Stimulated activated CD8-positive, alpha-beta memory T cell treated with anti-CD3 and anti-CD28 coated beads, Interleukin-2, amount 100 ng/mL, for 1 hour (primary cell): ENCODE measurements at places on chromosomes 12 and 14.

DNA sequence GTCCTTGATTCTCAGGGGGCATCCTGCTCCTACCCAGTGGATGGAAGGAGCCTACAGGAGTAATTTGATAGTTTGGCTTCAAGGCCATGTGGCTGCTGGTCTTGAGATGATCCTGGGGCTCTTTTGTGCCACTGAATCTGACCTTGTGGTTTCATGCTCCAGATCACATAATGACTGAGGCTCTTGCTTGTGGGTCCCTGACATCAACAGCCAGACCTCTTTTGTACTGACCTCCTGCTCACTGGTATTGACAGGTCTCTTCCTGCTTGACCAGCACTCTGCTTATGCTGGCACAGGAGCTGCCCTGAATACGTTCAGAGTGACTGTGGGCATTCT is 23.2 kb upstream of the JPH4 start:
- no peak for DNase-seq

GRCh38 chr12:19548834-19549233 is 109.5 kb downstream of the AEBP2 start:
- DNase-seq: no peak

- no peak for DNase-seq
Observed at GRCh38 chr12:2291182-2291832, 238.5 kb downstream of the CACNA1C start.

DNA sequence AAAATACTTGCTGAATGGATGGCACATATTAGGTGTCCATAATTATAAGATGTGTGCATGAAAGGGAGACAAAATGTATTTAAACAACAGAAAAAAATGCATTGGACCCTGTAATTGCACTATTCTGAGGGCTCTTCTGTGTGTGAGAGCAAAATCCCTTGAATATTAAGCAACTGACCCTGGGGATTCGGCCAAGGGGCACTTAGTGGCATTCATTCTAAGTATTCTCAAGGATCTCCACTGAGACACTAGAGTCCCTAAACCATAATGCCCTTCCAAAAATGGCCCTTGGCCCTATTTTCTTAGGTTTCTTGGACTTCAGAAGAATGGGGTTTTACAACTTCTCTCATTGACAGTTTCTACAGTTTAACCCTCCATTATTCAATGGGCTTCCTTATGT is 388.6 kb downstream of the GLT1D1 start:
- no peak for DNase-seq

DNA sequence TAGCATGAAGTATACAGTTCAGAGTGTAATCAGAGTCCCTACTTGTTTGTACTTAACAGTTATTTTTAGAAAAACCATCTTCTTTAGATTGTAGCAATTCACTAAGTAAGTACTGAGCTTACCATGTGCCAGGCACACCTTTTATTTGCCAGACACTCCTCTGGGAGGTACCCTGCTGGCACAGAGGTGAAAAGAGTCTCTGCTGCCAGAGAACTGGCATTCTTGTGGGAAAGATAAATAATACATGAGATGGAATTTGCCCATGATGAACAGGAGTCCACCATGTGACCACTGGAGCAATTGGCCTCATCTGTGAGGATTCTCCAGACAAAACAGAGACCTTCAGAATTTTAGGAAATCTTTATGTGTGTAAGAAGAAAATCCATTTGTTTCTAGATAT is 199.3 kb upstream of the SLC16A7 start:
- DNase-seq: no peak

DNA sequence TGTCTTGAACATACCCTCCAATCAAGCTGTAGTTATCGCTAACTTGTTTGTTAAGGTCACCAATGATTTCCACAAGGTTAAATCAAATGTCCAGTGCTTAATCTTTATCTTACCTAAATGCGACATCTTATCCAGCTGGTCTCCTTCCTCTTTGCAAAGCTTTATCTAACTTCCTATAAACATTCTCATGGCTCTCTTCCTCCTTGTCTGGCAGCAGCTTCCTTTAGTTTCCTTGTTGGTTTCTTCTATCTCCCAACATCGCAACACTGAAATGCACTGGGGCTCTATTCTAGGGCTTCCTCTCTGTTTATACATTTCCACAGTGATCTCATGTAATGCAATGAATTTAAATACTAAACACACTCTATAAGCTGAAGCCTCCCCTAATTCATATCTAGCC is 28.7 kb downstream of the UBE2N start:
- DNase-seq: no peak
